Bronchus fibroblast of lung (primary cell): ENCODE measurements at places on chromosomes 3 and 15. TPM values are rescaled to one million over a fixed set of nuclear protein-coding genes. Genes with fewer than 3 reads are reported as not detected.

PLA2G4E gene
- total RNA-seq: not detected in 2 replicates

CYP11A1 gene
- 0.30 and 0.84 TPM in 2 replicates for total RNA-seq

GP9 gene
- total RNA-seq: not detected in 2 replicates

RLBP1 gene
- not detected in 2 replicates for total RNA-seq

TGM5 gene
- not detected in 2 replicates for total RNA-seq

CNTN6 gene
- not detected in 2 replicates for total RNA-seq

NLGN1 gene
- 0.50 and 0.74 TPM in 2 replicates for total RNA-seq

TBL1XR1 gene
- 57.3 and 59.5 TPM in 2 replicates for total RNA-seq

JMJD7 gene
- total RNA-seq: 5.9 and 6.6 TPM in 2 replicates

GADL1 gene
- not detected in 2 replicates for total RNA-seq

GOLGA6L7 gene
- not detected in 2 replicates for total RNA-seq

MYZAP gene
- 0.15 and 0.17 TPM in 2 replicates for total RNA-seq

TATDN2 gene
- 10.4 and 11.6 TPM in 2 replicates for total RNA-seq

BLM gene
- 7.6 and 8.4 TPM in 2 replicates for total RNA-seq

SLC22A13 gene
- total RNA-seq: not detected in 2 replicates

B4GALT4 gene
- total RNA-seq: 17.0 and 20.4 TPM in 2 replicates

GOLGA6B gene
- total RNA-seq: not detected in 2 replicates

DZIP1L gene
- 9.2 and 13.6 TPM in 2 replicates for total RNA-seq

NTRK3 gene
- not detected in 2 replicates for total RNA-seq
